Fibroblast of mammary gland (primary cell): ENCODE measurements at places on chromosomes 2 and 18.
A peak's percentile ranks its signal among the peaks of the same experiment; 100 is the strongest.

GRCh38 chr2:201466050-201466675 is 14.6 kb downstream of the STRADB start:
- DNase-seq = peak; percentile 90

DNA sequence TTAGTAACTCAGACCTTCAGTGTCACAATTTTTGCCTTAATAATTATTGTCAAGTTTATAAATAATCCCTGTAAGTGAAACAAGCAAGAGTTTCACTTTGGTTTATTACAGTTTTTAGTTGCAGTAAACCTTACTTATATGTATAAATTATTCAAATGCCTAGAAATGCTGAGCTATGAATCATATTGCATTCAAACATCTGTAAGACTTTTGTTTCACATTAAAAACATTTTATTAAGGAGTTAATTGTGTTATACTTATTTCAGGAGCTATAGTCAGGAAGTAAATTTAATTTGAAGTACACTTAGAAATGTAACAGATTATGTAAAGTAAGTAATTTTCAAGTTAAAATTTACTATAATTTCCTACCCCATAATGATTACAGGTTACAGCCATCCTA is 3.9 kb upstream of the ETAA1 start:
- DNase-seq = no peak

- DNase-seq = no peak
Measured at GRCh38 chr2:113697516-113697915, 58.9 kb downstream of the SLC35F5 start.

DNA sequence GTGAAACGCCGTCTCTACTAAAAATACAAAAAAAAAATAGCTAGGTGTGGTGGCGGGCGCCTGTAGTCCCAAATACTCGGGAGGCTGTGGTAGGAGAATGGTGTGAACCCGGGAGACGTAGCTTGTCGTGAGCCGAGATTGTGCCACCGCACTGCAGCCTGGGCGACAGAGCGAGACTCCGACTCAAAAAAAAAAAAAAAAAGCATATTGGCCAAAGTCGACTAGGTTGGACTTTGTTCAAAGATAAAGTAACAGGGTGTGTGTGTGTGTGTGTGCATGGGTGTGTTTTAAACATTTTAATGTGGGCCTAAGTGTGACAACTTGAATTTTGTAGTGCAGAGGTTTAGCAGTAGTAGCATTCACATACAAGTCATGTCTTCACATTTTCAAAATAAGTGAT is 11.7 kb downstream of the GEMIN6 start:
- no peak for DNase-seq

- DNase-seq = no peak
Measured at GRCh38 chr18:7572822-7573221, 5.7 kb downstream of the PTPRM start.
